Upper lobe of right lung (tissue), 1 donor: ENCODE measurements at places on chromosomes 1 and 21.

- DNase-seq: no peak
Observed at GRCh38 chr1:88333086-88333695, 350.9 kb upstream of the PKN2 start.

DNA sequence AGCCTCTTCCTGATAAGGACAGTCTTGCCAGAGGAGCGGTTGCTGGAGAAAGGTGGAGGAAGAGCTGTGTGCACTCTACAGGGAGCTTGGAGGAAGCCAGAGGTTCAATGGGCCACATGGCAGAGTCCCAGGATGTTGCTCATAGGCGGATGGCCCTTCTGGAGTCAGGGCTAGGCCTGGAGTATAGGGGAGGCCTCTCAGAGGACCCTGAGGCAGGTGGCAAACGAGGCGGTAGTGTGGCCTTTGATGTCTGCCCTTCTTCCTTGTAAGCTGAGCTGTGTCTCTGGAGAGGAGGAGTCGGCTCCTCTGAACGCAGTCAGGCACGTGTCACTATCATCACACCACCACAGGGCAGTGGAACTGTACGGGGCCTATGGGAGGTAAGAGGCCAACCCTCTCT, 8.6 kb downstream of the PKP1 start:
- no peak for DNase-seq

GRCh38 chr1:235878082-235878811, 11.5 kb upstream of the LYST start:
- no peak for DNase-seq

- no peak for DNase-seq
Observed at GRCh38 chr1:101077849-101078248, 52.3 kb upstream of the DPH5 start.

GRCh38 chr21:36282568-36283230, 37.3 kb upstream of the MORC3 start:
- DNase-seq: no peak

DNA sequence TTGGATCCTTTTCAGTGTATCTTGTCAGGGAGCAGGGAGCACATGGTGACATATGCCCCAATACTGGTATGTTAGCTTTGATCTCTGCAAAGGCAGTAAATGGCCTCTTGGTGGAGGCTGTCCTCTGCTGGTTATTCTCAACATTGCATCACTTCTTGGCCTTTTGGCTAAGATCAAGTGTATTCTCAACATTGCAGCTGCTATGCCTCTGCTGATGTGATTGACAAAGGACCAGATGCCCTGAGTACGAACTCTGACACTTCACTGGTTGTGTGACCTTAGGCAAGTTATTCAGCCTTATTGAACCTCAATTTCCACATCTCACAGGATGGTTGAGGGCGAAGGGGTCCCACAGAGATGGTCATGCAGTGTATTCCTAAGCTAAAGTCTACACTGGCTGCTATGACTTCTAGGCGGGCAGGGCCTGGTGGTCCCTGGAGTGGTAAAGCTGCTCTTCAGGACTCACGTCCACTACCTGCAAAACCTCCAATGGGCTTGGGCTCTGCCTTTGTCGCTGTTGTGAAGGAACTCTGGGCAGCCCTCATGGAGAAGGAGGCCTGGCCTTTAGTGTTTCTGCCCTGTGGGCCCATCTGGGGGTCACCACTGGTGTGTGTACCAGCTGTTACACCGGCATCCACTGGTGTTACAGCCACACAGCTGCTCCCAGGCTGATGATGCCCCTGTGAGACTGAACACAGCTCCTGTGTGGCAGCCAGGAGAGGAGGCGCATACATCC, 64.8 kb downstream of the DNTTIP2 start:
- no peak for DNase-seq
